ENCODE measurements at places on chromosomes 4 and X.

DNA sequence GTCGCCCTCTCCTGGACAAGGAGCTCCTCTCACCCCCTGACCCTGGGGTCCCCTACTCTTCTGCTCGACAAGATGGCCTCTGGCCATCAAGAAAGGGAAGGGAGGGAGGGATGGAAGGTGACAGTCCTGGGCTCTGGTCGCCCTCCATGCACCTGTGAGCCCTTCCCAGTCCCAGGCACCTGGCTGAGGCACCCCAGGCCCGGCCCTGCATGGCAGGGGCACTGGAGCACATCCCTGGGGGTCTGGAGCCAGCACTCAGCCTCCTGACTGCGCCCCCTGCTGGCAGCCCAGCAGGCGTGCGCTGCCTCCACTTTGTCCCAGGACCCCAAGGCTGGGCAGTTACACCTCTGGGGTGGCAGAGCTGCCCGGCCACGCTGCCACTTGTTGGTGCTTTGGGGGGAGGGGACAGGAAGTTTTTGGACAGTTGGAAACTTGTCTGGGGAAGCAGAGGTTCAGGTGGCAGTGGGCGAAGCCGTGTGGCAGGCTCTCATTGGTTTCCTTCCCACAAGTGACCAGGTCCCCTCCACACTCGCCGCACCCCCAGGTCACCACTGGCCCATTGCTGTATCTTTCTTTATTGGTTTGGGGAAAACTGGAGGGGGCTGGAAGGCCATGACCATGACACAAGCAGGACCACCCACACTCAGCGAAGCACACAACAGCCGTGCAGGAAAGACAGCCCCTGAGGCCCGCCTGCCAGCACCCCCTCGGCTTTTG is 4.3 kb downstream of the PNCK start:
- DNase-seq, result peak; percentile 31

DNA sequence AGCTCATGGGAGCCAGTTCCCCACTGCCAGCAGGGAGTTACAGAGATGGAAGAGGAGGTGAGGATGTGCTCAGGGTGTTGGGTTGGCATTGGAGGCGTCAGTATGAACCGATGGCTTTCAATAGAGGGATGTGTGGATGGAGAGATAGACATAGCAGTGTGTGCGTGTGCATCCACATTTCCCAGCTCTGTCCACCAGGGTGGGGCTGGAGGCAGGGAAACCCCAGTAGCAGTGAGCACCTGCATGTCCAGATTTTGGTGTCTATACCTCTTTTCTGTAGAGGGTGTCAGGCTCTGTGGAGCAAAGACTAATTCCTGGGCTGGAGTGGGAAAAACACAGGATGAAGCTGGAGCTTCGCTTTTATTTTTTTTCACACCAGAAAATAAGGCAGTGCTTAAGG is 37.2 kb upstream of the HGFAC start:
- no peak for DNase-seq

- no peak for DNase-seq
These were observed 362.2 kb upstream of the EMCN start for GRCh38 chr4:100880011-100880410.

- DNase-seq, result no peak
These were observed 8.2 kb downstream of the CAPN6 start for GRCh38 chrX:111262086-111262485.

- DNase-seq, result no peak
These were observed 47.8 kb downstream of the ZCCHC13 start for GRCh38 chrX:74351760-74352159.

DNA sequence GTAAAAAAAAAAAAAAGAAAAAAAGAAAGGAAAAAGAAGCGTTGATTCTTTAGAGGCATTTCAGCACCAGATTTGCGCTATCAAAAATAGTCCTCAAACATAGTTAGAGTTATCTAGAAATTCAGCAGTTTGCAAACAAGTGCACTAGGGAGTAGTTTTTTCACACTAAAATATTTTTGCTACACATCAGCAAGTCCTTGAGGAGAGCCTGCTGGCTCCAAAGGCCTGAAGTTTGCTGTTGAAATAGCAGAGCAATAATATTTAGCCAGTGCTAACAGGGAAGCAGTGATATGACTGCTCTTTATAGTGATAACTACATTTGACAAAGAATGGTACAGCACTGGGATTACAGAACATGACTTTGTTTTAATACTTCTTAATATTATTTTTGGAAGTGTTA is 472.2 kb downstream of the PCDH7 start:
- DNase-seq, result no peak

- peak; percentile 29 for DNase-seq
These were observed 77.1 kb downstream of the TBCK start for GRCh38 chr4:106238820-106239420.

DNA sequence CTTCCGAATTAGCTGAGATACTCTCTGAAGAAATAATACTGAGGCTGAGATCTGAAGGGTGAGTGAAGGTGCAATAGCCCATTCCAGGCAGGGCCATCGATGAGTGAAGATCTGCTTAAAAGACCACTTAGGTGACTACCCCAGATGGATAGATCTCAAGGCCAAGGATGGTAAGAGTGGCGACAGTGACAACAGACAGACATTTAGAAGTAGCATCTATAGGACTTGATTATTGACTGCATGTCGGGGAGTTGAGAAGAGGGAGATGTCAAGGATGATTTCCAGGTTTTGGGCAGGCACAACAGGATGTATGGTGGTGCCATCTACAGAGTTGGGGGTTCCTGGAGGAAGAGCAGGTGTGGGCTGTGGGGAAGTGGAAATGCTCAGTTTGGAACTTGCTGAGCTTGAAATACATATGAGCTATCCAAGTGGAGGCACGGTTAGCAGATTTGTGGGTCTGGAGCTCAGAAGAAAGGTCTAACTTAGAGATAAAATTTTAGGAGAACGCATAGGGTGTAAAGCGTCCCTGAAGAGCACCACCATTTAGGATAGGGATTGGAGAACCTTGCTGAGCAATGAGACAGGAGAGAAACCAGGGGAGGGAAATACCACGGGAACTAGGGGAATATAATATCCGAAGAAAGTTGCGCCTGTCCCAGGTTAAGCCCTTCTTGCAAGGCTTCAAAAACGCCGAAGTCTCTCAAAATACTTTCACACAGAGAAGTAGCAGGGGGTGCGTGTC is 688 bp downstream of the UFSP2 start:
- DNase-seq, result peak; percentile 30

DNA sequence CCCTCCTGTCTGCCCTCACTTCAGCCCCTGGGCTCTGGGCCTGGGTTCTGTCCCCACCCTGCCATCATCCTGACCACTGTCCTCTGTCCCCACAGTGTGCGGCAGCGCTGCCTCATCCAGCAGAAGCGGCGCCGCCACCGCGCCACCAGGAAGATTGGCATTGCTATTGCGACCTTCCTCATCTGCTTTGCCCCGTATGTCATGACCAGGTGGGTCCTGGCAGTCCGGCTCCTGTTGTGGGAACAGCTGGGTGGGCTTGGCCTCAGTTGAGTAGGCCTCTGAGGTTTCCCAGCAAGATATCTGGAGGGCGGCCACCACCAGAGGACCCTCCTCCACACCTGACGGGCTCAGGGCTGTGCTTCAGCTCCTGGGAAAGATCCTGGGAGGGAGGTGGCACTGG is 2.2 kb downstream of the GPR78 start:
- DNase-seq, result no peak

DNA sequence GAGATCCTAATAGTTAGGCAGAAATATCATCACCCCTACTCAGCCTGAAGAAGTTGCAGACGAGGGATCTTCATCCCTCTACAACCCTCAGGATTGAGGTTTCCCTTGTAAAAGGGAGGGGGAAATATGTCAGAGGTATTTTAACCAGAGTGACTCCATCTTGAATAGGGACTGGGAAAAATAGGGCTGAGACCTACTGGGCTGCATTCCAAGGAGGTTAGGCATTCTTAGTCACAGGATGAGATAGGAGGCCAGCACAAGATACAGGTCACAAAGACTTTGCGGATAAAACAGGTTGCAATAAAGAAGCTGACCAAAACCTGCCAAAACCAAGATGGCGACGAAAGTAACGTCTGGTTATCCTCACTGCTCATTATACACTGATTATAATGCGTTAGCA is 17.5 kb downstream of the IL13RA2 start:
- no peak for DNase-seq
